ENCODE measurements at places on chromosomes 7 and 10.

- no peak for DNase-seq
Observed at GRCh38 chr7:31564661-31565060, 50.8 kb downstream of the ITPRID1 start.

DNA sequence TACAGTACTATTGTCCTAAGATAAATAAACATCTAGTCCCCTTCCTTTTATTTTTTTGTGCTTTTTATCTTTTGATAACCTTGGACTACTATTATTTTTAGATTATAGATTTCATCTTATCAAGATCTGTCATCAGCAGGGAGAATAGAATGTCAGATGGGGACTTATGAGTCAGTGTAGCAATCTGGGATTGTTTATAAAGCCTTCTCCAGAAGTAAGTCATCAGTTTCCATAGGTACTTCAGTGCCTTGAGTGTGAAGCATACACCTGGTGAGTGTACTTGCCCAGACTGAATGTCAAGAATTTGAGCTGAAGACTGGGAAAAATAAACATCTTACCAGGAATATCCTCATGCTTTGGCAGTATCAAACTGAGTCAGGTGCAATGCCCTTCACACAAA, 2.1 kb downstream of the CASD1 start:
- no peak for DNase-seq

DNA sequence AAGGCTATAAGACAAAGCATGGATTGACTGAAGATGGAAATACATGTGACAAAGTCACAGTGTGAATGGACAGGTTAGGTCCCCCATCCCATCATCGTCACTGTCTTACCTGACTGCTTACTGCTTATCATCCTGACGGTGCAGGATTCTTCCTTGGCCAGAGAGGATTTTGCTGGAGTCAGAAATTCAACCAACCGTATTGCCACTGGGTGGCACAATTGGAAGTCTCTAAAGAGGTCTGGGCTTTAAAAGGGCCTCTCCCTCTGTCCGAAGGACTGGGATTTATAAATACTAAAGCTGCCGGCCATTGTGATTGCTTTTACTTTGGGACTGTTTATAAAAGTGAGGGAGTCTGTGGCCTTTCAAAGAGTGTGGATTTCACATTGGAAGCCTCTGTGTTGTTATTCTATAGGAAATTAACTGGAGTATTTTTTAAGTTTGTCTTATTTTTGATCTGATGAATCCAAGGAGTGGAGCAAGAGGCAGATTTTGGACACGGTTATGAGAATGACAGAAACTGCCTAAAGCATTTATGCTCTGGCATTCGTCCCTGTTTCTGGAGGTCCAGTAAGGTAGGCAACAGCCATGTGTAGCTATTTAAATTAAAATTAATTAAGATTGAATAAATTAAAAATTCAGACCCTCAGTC, 113.3 kb upstream of the CREB5 start:
- no peak for DNase-seq

DNA sequence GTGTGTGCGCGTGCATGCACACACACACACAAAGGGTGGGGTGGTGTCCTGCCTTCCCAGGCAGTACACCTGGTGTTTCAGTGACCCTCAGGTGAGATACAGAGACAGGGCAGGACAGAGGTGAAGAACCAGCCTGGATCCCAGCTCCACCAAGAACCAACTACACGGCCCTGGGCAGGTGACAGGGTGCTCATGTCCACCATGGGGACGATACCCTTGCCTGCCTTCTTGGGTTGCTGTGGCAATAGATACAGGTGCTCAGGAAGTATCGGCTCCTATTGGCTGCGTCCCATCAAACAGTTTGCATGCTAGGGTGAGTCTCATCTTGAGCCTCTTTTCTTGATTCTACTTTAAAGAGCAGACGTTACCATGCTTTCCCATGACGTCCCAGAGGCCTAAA, 33.7 kb upstream of the CXCL12 start:
- DNase-seq = no peak

DNA sequence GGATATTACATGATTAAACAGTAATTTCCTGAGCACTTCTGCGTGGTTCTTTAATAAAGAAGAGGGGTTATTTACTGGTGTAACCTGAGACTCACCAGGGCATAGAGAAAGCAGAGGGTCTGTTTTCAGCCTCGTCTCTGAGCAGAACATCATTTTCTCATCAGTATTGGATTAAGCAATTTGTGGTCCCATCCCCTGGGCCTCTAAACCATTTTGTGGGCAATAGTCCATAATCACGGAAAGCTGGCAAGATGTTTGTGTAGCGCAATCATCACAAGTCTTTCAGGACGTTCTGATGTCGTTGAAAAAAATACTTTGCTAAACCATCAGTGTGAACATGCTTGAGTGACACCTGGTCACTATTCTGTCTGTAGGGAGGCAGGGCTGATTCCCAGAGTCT, 37.1 kb upstream of the SEC61G start:
- no peak for DNase-seq

GRCh38 chr7:1886361-1887064, 216.4 kb downstream of the ELFN1 start:
- no peak for DNase-seq
